ENCODE measurements at places on chromosomes 12 and 14.

GRCh38 chr12:6364044-6364374 lies 11.4 kb downstream of the SCNN1A start:
- DNase-seq, result no peak

DNA sequence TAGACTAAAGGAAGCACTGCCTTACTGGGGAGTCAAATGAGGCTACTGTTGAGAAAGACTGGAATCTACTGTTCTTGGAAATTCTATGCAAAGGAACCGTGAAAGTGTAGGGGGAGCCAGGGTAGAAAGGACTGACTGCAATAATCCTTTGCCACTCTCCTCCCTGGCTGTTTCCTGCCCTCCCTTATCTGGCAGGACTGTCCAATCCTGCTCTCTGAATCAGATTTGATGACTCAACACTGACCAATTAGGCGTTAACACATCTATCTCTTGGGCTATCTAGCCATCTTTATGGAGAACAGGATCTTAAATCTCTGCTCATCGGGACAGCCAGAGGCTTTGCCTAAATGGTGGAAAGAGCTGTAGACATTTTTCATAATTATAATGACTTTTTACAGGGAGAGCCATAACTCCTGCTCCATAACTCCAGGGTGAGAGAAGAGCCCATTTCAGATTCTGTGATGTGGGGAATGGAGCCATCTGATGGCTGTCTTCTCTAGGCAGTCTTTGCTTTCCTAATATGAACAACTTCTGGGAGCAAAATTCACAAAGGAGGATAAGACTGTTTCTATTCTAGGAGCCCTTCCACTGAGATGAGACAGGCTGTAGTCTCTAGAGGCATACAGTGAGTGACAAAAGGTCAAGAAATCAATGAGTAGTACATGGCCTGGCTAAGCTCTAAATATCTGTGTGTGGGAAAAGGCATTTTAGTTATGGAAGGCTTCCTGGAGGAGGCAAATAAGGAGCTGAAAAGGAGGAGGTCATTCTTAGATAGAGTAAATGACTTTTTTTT lies 68.9 kb upstream of the CISTR start:
- peak; percentile 83 for DNase-seq

- DNase-seq, result no peak
Observed at GRCh38 chr12:31781894-31782540, 53.2 kb upstream of the AMN1 start.

DNA sequence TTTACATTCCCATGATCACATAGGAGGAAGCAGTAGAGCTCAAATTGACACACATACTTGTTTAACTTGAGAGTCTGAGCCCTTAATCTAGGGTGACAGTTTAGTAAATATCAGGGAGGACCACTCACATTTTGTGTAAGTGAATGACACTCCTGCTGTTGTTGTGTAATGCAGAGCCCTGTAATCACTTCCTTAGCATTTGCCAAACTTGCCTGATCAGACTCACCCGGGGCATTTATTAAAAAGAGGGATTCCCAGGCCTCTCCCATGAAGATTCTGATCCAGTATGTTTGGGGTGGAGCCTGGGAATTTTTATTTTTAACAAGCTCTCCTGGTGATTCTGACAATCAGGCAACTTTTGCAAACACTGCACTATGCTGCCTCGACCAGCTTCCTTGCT lies 119.6 kb downstream of the NUAK1 start:
- DNase-seq, result no peak

GRCh38 chr14:20662968-20663732 lies 21.2 kb upstream of the RNASE4 start:
- DNase-seq, result peak; percentile 71

DNA sequence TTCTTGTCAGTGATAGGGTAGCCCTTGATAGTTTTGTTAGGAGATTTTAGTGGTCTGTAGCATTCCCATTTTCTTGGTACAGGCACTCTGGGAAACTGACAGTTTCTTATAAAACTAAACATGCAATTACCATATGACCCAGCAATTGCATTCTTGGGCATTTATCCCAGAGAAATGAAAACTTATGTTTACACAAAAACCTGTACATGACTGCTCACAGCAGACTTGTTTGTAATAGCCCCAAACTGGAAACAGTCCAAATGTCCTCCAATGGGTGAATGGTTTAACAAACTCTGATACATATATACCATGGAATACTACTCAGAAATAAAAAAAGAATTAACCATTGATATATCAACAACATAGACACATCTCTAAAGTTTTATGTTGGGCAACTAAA lies 75.5 kb downstream of the BORCS5 start:
- no peak for DNase-seq

DNA sequence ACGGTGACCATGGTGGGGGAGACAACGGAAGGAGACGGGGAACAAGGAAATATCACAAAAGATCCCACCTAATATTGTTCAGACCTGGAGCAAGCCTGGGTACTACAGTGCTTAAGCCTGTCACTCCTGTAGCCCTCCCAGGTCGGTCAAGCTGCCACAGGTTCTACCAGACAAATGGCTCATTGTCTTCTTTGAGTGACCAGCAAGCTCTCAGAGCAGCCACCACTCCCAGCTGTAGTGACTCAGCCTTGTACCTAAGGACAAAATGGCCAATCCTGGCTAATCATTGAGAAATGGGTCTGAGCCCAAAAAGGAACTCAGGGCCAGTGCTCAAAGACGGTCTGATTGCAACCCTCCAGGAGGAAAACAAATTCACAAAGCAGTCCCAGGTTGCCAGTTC lies 238.4 kb upstream of the NOS1 start:
- DNase-seq, result no peak

GRCh38 chr12:82314406-82314892 lies 43.7 kb downstream of the CCDC59 start:
- no peak for DNase-seq
